ENCODE measurements at places on chromosomes 2 and 18.

- DNase-seq = no peak
These were observed 68.9 kb downstream of the HPCAL1 start for GRCh38 chr2:10371441-10372196.

GRCh38 chr2:115569547-115569946 is 1127.1 kb downstream of the DPP10 start:
- no peak for DNase-seq

- peak; percentile 10 for DNase-seq
These were observed 31.4 kb upstream of the KCNG2 start for GRCh38 chr18:79766308-79766707.

GRCh38 chr2:174699993-174700766 is 64.1 kb downstream of the CHRNA1 start:
- DNase-seq = no peak

GRCh38 chr2:24153478-24153877 is 21.4 kb upstream of the FAM228A start:
- no peak for DNase-seq

- DNase-seq = no peak
These were observed 12.1 kb upstream of the KDSR start for GRCh38 chr18:63378919-63379638.

- DNase-seq = no peak
These were observed 168.0 kb downstream of the DIS3L2 start for GRCh38 chr2:232129483-232129882.

GRCh38 chr2:79235135-79235534 is 75.6 kb upstream of the REG3A start:
- no peak for DNase-seq

Measured in activated naive CD8-positive, alpha-beta T cell treated with anti-CD3 and anti-CD28 coated beads, Interleukin-2, amount 10 ng/mL, durations not matched to agents 7 days and 5 days (primary cell).